ENCODE measurements at places on chromosomes 5 and 9.

- no peak for DNase-seq
Measured at GRCh38 chr9:125475385-125475784, 213.8 kb downstream of the GAPVD1 start.

DNA sequence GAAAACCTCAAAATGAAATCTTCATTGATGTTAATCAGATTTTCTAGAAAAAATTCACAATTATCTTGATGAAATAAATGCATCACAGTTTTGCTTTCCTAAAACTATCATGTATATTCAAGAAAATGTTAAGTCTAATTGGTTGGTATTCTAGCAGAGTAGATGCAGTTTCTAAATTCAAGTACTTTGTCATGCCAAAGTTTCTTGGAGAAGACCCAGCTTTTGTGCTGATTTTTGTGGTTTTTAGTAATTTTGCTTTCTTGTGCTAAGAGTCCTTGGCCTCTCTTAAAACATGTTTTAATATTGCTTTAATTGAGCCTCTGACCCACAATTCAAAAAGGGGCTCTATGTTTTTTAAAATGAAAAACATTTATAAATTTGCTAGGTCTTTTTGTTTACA is 924.8 kb upstream of the PTPRD start:
- DNase-seq: no peak

GRCh38 chr9:136784249-136784996 is 6.7 kb upstream of the TMEM141 start:
- no peak for DNase-seq

DNA sequence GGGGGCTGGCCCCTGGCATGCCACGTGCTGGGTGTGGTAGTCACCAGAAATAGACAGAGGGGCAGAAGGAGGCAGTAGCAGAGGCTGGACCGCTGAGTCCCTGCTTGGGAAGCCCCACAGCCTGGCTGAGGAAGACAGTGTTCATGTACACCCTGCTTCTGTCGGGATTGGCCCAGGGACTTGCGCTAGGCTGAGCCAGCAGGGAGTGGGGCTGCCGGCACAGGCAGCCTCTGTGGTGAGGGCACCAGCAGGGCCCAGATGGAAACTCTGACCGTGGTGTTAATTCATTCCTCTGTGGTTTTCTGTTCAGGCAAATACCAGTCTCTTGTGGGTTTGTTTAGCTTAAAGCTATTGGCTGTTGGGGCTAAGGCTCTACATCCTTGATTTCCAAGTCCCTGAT is 108.6 kb upstream of the RAD23B start:
- DNase-seq: no peak

DNA sequence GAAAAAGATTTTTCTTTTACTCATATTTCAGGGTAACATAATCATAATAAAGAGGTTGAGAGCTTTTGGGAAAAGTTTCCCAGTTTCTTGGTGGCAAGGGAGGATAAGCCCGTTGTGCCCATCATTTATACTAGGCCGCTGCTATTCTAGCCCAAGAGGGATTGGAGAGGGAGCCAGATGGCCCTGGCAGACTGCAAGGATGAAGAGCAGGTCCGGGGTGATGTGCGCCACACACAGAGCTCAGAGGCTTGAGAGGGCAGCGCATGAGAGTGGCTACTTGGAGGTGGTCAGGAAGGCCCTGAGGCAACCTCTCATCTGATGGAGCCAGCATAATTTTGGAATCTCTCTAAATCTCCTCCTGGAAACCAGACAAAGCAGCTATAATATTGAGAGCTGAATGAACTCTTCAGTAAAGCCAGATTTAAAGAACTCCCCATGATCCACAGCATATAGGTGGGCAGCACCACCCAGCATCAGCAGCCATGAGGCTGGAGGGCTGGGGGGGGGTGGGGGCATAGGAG is 110.1 kb downstream of the MED27 start:
- no peak for DNase-seq

DNA sequence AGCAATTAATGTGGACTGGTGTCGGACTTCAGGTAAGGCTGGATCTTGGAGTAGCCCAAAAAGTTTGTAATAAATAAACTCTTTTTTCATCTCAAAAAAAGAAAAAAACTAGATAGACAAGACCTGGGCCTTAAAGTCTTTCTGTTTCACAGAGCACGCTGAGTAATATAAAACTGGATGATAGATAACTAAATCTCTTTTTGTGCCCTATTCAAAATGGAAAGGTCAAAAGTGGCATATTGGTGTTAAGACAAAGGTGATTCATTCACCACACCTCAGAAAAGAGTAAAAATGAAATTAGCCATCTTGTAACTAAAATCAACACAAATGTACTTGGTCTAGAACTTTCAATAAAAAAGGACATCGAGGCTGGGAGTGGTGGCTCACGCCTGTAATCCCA is 30.3 kb upstream of the RFK start:
- DNase-seq: no peak

DNA sequence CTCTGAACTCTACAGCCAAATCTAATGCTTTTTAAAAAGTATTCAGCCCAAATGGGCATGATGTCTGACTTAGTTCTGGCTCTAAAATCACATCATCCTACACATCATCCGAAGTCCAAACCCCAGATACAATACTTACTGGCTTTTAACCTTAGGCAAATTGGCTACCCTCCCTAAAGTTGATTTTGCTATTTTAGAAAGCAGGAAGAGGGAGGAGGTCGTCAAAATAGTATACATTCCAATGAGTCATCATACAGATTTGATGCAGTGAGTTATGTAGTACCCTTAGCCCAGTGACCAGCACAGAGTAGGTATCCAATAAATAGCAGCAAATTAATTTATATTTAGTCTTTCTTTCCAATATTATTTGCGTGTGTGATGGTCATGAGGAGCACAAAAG is 582.0 kb upstream of the TUSC1 start:
- DNase-seq: no peak

DNA sequence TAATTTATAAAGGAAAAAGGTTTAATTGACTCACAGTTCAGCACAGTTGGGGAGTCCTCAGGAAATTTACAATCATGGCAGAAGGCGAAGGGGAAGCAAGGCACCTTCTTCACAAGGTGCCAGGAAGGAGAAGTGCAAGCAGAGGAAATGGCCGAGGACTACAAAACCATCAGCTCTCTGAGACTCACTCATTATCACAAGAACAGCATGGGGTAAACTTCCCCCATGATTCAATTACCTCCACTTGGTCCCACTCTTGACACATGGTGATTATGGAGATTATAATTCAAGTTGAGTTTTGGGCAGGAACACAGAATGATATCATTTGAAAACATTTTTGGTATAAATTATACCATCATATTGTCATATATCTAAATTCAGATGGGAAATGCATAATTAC is 934.7 kb downstream of the CDH12 start:
- no peak for DNase-seq

GRCh38 chr5:166341740-166342337 is 1949.6 kb upstream of the WWC1 start:
- DNase-seq: no peak

GRCh38 chr9:135060461-135061116 is 26.9 kb upstream of the OLFM1 start:
- no peak for DNase-seq

DNA sequence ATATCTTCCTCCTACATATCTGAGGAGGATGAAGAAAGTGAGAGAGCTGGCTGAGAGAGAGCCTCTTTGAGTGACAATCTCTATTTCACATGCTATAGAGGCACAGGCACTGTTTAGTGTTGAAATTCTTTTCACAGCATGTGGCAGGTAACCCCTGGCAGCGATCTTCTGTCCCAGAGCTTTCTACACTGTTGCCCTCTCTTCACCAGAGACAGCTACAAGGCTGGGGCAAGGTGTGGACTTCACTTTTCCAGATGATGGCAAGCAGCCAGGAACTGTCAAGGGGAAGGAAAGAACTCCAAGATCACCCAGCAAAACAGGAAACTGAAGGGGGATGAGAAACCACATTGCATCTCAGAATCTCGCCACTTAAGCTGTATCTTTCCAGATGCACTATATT is 205.2 kb downstream of the CAAP1 start:
- DNase-seq: no peak

DNA sequence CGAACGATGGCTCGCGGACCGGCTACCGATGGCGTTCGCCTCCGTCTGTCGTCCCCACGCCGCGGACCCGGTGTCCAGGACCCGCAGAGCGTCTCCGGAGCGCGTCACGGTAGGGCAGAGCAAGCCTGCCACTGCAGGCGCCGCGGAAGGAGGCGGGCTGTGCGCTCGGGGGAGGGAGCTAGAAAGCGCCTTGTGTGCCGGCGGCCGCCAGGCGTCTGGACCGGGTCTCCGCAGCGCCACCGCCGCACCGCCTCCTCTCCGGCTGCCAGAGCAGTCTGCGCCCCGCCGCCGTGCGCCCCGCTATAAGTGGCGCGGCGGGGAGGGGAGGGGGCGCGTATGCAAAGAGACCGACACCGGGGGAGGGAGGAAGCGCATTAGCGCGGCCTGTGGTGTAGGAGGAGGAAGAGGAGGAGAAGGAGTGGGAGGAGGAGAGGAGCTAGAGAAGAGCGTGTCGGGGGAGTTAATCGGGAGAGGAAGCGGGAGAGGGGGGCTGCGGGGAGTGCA is at the start of gene ENC1:
ENC1 (minus strand) TSS at position 279 of the 504 bp plus-strand sequence. CDS start 4,243 bp downstream, outside the sequence.
- peak; percentile 42 for DNase-seq

GRCh38 chr5:115440782-115441451 is 103.7 kb downstream of the FEM1C start:
- no peak for DNase-seq

DNA sequence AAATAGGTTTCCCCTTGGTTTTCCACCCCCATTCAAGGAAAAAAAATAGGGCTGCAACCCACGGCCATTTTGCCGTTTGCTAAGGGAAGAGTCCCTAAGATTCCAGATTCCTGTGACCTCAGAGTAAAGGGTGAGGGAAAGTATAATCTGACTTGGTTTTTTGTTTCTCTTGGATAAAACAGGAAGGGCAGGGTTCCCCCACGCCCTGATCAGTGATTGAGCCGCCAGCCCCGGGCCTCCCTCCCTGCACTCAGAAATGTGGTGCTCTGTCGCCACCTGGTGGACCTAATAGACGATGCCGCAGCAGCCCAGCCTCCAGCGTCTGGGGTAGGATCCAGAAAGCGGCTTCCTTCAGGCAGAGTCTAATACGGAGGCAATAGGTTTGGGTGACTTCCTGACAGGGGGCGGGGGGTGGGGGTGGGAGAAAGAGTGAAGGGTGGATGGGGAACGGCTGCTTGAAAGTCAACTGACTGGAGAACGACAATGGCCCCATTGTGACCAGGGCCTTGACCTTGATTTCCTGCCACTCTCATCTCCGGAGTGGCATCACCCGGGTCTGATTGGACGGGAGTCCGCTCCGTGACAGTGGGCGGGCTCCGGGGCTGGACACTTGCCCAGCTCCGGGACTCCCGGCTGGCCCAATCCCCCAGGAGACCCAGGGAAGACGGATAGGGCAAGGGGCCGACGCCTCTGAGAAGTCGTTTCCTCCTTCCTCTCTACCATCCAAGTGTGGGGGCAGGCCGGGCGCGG is 17.8 kb upstream of the CYSTM1 start:
- peak; percentile 83 for DNase-seq

- no peak for DNase-seq
Measured at GRCh38 chr5:5288201-5288600, 134.3 kb upstream of the ICE1 start.

DNA sequence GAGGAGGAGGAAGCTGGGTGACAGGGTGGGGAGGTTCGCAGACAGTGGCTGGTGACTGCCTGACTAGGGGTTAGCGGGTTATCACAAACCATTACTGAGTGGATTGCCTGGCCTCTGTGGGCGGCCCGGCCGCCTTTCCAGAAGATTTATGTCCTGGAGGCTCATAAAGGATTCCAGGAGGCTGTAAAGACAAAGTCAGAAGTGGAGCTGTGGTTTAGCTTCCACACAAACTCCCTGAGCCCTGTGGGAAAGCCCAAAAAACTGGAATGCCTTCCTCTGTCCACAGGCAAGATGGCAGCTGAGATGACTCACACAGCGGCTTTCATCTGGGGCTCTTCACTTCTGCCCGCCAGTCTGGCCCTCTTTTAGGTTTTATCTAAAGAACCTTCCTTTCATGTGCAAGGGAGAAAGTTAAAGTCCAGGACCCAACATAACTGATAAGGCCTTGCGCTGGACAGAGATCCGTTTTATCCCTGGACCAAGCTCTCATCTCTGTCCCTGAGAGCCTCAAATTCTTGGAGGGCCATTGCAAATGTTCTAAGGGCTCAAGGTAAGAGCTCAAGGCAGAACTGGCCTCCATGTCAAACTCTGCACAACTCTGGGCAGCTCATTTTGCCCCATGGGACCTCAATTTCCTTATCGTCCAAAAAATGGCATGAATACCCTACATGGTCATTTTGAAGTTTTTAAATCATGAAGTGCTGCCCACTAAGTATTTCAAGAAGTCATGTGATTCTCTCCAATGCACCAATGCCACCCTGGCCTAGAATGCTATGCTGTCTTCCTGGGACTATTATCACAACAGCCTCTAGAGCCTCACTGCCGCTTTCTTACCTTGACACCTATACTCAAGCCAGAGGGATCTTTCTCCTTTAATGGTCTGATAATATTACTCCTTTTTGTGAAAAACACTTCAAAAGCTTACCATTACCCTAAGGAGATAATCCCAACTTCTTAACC is 249.4 kb upstream of the TRIM32 start:
- DNase-seq: no peak

DNA sequence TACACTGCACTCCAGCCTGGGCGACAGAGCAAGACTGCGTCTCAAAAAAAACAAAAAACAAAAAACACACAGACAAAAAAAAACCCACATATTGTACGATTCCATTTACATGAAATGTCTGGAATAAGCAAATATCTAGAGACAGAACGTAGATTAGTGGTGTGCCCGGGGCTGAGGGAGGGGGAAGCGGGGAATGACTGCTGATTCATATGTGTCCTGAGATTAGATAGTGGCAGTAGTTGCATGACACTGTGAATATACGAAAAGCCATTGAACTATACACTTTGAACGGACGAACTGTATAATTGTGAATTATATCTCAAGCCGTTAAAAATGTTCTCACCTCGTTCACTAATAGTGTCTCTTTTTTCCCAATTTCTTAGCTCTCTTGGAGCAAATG is 23.9 kb downstream of the FGF1 start:
- no peak for DNase-seq

GRCh38 chr5:37810311-37810710 is 29.5 kb downstream of the GDNF start:
- DNase-seq: no peak

GRCh38 chr9:88173378-88173999 is 35.2 kb upstream of the SPATA31C2 start:
- peak; percentile 32 for DNase-seq

DNA sequence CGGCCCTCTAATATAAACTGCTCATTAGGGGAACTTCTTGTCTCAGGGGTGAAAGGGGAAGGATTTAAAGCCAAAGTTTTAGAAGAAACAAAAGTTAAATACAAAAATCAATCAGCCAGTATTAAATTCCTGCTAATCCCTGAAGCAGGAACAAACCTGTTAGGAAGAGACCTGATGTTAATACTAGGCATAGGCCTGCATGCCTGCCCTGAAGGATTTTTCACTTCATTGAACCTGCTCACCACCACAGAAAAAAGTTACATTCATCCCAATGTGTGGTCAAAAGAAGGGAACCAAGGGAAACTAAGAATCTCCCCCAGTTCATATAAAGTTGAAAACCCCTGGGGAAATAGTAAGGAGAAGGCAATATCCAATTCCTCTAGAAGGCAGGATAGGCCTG is 9.4 kb upstream of the RNF180 start:
- no peak for DNase-seq

Measured in activated T-cell treated with anti-CD3 and anti-CD28 coated beads for 4 hours (primary cell).